ENCODE measurements at places on chromosomes 5 and 9.

- no peak for DNase-seq
Observed at GRCh38 chr5:173025651-173026050, 30.5 kb upstream of the CREBRF start.

DNA sequence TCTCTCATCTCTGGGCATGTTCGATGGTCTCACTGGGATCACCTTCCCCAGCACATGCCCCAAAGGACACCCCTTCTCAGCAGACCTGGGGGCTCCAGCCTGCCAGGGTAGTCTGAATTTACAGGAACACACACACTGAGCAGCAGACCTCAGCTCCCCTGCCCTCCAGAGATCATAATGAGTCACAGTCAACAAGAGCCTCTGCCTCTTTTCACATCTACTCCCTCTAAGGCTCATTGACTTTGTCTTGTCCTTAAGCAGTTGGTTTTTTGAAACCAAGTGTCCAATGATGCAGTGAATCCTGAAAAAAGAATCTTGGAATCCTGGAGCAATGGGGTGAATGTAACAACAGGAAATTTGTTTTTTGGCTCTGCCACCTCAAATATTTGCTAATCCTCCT, 20.8 kb downstream of the GABBR2 start:
- DNase-seq, result no peak

DNA sequence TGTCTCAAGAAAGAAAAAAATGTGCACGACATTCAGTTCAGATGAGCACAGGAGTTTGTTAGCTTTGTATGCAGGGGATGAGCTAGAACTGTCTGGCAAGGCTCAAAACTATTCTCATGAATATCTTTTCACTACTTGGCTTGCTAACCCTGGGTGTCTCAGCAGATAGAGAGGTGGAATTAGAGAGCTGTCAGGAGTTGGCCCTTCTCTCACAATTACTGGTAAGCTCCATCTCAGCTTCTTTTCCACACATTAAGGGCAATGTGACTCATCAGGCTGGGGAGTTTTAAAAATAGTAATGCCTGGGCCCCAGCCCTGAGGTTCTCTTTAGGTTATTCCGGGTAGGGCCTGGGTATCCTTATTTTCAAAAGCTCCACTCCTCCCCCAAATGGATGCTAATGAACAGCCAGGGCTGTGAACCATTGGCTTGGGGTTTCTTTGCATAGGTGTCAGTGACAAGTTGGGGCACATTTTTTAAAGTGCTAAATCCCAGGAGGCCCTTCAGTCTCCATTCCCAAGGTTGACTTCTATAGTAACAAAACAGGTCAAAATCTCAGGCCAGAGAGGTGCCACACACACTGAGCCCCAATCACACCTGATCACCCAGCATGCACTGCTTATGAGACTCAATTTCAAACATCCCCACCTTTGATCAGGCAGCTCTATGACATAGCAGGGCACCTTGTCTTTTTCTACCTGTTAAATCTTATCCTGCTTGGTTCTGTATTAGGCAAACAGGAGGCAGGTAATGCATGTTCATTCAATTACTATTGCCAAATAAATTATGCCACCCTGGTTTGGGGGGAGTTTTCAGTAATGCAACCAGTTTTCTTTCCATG, 239.7 kb upstream of the DAP start:
- DNase-seq, result no peak

DNA sequence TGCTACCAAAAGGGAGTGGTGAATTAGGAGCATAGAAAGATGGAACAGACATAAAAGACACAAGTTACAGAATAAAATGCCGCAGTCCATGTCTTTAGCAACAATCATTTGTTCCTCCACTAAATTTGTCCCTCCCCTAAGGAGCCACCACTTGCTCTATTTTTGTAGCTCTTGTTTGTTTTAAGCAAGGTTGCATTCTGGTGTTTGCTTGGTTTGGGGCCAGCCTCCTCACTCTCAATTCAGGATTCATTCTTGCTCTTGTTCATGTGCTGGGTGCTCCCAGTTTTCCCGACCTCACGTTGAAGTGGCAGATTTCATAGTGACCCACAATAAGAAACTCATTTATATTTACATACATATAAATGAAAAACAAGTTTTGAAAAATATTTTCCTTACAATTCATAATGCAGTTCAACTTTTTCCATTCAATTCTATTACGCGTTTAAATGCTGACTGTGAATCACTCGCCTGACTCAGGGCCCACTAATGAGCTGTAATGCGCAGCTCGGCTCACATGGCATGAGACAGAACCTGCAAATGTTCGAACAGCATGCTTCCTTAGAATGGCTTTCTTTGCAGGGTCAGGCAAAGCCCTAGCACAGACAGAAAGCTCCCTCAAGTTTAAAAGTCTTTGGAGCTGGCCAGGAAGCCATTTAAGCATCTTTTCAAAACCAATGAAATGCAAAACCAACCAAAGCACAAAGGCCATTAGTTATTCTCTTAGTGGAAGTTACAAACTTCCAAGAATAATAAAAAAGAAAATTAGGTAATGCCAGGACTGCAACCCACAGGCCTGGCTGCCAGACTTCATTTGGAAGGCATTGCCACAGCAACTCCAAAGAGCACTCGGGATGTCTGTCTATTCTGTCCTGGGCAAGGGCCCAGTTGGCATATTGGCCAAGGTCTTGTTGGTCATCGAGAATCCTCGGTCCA, 41.7 kb downstream of the RETREG1 start:
- DNase-seq, result no peak

- no peak for DNase-seq
Observed at GRCh38 chr9:96871176-96871575, 16.9 kb upstream of the ZNF782 start.

- DNase-seq, result no peak
Observed at GRCh38 chr9:90894986-90895687, 93.5 kb downstream of the SYK start.

DNA sequence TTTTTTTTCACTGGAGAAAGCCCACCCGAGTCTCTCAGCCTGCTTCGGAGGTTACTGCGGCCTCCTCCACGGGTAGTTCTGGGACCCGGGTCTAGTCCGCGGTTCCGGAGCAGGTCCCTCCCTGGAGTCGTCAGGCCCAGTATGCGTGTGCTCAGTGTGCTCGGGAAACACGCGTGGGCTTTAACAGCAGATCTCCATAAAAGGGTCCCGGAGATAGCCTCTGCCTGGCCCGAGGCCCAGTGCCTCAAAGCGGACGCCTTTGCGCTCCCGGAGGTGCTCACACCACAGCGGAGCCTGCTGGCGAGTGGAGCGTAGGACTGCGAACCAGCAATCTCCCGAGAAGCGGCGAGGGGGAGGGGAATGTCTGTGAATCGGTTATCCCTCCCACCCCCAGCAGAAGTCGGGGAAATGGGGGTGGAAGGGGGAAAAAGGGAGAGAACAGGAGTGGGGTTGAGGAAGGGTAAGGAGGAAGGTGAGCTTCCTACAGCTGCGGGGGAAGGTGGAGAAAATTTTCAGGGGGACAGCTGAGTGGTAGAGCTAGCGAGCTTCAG, 28.7 kb downstream of the CDKN2A start:
- DNase-seq, result no peak

- DNase-seq, result no peak
Observed at GRCh38 chr5:108472237-108472636, 90.3 kb upstream of the FBXL17 start.

- no peak for DNase-seq
Observed at GRCh38 chr9:114860187-114860586, 54.3 kb upstream of the TNFSF15 start.

GRCh38 chr5:40405230-40405629, 274.5 kb upstream of the PTGER4 start:
- DNase-seq, result no peak

DNA sequence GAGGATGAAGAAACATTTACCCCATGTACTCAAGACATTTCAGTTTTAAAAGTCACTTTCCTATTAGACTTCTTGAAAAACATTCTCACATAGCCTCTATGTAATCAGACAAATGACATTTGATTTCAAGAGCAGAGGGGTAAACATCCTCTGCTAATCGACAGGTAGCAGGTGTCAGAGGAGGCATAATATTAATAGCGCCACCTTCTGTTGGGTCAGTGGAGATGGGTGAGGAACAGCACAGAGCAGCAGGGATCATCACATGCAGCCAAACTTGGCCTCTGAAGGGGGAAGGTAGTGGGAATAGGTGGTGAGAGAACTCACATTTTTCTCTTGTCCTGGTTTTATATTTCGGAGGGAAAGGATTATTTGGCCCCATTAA, 3.3 kb upstream of the LSM11 start:
- DNase-seq, result no peak

DNA sequence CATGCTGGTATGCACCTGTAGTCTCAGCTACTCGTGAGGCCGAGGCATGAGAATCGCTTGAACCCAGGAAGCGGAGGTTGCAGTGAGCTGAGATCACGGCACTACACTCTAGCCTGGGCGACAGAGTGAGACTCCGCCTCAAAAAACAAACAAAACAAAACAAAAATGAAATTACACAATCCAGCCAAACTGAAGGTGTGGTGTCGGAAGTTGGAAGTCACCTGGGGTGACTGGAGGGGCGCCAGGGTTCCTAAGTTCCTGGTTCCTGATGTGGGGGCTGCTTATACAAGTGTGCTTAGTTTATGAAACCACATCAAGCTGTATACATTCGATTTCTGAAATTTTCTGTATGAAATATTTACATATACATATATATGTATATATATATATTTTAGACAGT, 3.7 kb upstream of the DOLPP1 start:
- DNase-seq, result no peak

- peak; percentile 3 for DNase-seq
Observed at GRCh38 chr5:177309351-177310191, 2.1 kb downstream of the MXD3 start.

- DNase-seq, result no peak
Observed at GRCh38 chr5:78747705-78748359, 99.3 kb upstream of the LHFPL2 start.

DNA sequence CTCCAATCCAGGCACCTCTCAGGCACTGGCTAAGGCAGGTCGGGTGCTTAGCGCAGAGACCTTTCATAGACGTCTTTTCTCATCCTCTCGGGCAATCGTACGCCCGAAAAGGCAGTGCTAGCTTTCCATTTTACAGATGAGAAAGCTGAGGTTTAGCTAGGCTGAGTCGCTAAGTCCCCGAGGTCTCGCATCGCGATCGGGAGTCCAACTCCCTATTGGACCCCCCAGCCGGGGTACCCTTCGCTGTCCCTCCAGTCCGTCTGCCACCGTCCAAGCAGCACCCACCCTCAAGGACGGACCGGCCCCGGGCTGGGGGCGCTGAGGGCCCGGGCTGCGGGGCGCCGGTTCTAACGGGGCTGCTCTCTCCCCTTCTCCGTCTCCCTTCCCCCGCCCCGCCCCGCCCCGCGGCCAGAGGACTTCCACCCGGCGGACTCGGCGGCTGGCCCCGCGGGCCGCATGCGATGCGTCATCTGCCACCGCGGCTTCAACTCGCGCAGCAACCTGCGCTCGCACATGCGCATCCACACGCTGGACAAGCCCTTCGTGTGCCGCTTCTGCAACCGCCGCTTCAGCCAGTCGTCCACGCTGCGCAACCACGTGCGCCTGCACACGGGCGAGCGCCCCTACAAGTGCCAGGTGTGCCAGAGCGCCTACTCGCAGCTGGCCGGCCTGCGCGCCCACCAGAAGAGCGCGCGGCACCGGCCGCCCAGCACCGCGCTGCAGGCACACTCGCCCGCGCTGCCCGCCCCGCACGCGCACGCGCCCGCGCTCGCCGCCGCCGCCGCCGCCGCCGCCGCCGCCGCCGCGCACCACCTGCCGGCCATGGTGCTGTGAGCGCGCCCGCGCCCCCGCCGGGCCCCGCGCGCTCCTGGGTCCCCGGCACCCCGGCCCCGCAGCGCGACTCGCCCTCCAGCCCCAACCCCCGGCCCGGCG, 12.5 kb upstream of the EXOSC2 start:
- no peak for DNase-seq

DNA sequence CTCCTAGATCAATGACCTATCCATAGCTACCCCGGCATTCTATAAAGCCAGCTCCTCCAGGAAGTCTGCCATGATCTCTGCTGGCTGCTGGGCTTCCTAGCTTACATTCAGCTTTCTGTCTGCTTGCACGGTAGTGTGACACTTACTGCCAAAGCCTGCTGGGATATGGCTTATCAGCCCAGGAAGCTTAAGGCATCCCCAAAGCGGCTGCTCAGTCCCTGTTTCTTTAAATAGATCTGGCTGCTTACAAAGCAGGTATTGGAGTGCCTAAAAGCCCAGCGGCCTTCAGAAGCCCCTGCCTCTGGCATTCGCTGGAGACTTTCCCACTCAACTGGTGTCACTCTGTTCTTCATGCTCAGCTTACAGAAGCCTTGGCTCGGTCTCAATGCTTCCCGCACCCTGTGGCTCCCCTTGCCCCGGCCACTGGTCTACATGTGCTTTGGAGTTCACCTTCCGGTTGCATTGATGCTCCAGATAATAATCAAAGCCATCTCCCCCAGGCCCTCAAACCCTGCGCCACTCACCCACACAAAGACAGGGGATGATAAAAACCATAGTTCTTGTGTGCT, 31.3 kb upstream of the STRBP start:
- DNase-seq, result no peak

DNA sequence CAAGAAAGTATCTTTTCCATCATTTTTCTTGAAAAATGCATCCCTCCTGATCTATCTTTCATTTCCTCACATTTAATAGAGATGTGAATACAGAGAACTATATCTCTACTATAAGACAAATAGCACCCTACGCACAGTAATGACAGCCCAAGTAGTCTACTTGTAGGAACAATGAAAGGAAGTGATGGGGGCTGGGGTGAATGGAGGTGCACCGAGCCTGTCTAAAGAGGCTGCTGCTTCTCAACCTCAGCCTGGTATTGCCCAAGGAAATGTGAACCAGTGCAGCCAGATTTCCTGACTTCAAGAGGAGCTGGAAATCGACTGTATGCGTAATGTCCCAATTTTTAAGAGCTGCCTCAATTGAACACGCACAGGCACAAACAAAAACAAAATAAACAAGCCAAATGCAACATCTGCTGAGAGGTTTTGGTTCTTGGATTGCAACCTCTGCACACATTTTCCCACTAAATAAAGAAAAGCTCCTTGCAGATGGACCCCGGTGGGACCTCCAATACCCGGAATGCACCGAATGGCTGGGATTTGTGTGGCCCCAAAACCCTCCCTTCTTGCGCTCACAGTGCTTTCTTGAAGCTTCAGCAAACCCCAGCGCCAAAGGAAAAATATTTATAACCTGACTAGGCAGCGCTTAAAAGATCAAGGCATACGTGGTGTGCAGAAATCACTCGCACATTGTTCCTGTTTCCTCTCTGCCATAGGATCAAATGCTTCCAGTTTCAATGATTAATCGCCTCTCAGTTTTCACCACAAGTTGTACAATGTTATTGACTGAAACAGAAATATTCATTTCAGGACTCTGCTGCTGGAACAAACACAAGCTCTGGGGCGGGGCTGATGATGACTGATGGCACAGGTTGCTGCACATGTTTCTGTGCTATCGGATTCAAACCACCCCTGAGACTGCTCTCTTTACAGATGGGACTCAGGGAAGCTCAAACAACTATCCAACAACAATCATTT, 68.3 kb downstream of the KCNIP1 start:
- no peak for DNase-seq

GRCh38 chr9:81461196-81461595, 228.2 kb downstream of the TLE1 start:
- no peak for DNase-seq

Measured in NCI-H187 treated with DMSO at 0.1 percent for 48 hours (cell line).